ENCODE measurements at places on chromosomes 1 and 21.

- no peak for DNase-seq
Measured at GRCh38 chr1:19388980-19389379, 76.9 kb downstream of the SLC66A1 start.

DNA sequence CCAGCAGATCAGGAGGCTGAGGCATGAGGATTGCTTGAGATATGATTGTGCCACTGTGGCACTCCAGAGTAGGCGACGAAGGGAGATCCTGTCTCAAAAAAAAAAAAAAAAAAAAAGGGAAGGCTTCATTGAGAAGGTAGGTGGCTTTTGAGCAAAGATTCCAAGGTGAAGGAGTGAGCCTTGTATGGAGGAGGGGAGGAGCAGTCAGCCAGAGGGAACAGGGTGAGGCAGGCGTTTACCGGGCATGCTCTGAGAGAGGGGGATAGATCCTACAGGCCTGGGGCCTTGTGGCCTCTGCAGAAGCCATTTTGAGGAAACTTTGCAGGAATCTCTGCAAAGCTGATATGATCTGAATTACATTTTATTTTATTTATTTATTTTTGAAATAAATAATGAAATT lies 5.1 kb upstream of the HDAC1 start:
- no peak for DNase-seq

- DNase-seq = no peak
Measured at GRCh38 chr1:27391511-27392095, 819 bp upstream of the GPR3 start.

DNA sequence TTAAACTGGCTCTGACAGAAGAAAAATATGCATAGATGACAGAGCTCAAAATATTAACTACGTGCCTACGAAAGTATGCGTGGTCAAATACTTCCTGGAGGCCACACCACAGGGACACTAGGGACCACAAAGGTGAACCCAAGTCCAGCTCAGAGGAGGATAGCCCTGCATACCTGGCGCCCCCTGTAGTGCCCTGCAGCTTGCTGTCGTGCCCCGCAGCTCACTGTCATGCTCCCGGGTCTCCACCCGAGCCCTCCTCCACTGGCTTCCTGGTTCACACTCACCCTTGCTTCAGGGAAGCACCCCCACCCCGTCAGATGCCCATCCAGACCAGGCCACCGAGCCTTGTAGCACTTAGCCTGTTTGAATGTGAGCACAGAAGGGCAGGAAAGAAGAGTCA lies 16.7 kb upstream of the NADK start:
- DNase-seq = no peak

- no peak for DNase-seq
Measured at GRCh38 chr21:41445465-41445862, 19.4 kb downstream of the MX1 start.

DNA sequence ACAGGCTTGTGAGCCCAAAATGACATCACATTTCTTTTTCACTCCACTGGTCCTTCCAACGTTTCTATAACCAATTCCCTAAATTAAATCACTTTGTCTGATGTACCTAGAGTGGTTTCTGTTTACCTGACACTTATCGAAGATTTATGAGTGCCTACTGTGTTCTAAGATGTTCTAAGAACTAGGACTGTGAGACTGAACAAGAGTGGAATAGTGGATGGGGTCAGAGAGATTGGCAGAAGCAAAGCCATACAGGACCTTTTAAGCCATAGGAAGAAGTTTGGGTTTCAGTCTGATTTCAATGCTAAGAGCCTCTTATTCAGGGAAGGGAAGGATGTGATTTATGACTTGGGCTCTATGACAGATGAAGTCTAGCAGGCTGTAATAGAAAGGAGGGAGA lies 72.3 kb upstream of the LAPTM5 start:
- no peak for DNase-seq

DNA sequence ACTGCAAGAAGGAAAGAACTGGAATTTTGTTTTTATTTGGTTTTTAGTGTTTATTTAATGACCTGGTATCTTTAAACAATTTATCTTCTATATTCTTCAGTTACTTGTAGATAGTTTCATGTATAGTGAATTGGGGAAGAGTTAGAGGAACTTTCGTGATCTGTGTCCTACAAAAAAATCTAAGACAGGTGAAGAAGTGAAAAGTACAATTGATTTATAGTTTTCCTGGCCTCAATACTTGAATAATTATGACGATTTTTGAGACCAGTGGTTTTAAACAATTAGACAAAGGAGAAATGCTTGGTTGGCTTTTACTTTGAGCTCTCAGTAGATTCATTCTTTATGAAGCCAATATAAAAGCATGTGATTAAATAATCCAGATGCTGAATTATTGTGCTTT lies 7.5 kb downstream of the MIER1 start:
- no peak for DNase-seq

GRCh38 chr21:43347461-43348169 lies 79.3 kb downstream of the SIK1 start:
- DNase-seq = no peak

DNA sequence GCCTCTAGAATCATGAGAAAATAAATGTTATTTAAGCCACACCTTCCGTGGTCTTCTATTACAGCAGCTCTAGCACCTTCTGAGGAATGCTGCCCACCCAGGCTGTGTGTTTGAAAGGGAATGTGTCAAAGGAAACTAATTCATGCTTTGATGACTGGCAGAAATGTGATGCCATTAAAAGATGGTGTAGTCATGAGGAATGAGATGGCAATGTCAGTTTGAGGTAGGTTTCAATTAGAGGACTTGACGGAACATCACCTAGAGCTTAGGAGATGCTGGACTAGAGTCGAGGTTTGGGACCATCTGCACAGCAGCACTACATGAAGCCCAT lies 10.6 kb downstream of the PDZK1 start:
- DNase-seq = no peak

- no peak for DNase-seq
Measured at GRCh38 chr1:111157431-111157830, 17.4 kb downstream of the CEPT1 start.

- DNase-seq = no peak
Measured at GRCh38 chr1:24251501-24251900, 64.4 kb upstream of the IFNLR1 start.

DNA sequence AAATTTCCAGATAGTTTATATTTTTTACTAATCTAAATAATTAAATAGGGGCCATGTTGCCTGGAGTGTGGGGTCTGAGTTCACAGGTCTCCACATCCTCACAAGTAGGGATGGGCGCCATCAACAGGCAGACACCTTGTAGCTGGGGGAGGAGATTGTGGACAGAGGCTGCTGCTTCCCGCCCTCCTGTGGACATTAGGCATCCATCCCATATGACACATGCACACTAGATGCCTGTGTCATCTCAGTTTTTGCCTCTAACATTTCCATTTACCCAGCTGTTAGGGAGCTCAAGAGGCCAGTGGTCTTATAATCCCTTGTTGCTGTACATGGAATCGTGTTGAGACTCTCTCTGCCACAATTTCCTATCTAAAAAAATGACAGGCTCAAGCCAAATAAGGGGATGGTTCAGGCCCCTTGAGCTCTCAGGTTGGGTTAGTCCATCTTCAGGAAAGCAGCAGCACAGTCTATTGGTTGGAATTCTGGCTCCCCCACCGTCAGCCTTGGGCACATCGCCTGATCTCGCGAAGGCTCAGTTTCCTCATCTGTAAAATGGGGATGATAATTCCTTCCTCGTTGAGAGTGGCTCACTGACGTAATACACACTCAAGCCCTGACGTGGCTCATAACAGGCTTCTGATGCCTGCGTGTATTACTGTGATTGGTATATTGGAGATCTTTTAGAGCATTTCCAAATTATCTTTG lies 13.6 kb downstream of the LHX4 start:
- DNase-seq = no peak

DNA sequence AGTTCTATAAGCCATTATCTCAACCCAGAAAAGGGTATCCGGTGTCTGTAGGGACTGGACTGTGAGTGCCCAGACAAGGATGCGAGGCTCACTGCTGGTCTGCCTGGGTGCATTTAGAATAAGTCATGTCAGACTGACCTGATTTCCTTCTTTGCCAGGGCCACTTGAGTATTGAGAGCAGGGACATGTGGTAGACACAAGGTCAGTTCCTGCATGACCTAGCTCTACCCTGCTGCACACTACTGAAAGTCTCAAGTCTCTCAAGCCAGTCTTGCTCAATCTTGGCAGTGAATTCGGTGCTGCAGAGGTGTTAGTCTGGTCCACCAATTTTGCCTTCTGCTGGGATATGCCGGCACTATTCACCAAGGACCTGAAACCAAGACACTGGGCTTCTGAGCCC lies 180.1 kb downstream of the C1orf94 start:
- no peak for DNase-seq

DNA sequence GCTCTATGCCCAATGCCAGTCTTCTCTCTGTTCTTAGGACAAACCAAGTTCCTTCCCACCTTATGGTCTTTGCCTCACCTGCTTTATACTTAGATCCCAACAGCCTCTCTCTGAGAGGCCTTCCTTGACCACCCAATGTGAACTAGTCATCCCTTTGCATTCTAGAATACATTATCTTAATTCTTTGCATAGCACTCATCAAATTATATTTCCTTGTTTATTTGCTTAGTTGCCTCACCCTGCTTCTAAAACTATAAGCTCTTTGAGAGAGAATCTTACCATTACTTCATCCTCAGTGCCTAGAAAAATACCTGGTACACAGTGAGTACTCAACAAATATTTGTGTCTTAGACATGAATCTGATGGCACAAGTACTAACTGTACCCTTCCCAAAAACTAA lies 8.0 kb downstream of the PIGP start:
- no peak for DNase-seq

DNA sequence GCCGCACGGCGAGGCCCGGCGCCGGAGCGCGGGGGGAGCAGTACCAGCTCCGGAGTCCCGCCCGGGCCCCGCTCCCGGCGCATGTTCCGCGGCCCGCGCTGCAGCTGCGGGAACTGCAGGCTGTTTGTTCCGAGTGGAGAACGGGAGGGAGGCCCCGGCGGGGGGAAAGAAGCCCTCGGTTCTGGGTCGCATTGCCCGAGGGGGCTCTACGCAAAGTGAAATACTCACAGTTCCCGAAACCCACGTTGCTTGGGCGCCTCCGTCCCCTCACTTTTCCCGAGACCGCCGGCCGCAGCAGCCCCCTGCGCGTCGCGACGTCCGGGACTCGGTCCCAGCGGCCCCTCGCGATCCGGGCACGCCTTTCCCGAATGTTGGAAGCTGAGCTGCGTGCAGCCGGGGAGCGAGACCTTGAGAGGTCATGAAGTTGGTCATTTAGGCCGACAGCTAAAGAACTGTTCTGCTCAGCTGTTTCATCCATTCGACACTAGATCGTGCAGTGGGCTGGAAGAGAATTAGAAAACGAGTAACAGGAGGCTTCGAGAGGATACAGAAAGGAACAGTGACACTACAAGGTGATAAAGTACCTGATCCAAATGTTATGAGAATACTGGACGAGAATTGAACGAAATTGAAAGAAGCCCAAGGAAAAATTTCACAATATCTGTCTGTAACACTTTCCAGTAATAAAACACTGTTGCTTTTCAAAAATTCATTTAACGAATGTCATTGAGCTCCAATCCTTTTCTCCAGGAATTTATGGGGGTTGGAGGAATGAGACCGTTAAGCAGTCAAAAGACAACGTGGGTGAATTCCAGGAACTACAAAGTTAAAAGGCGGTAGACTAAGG lies 657 bp upstream of the LIN9 start:
- peak; percentile 4 for DNase-seq

GRCh38 chr1:27005648-27006496 lies 6.8 kb downstream of the TENT5B start:
- no peak for DNase-seq

GRCh38 chr1:85617633-85618100 lies 37.1 kb downstream of the CCN1 start:
- no peak for DNase-seq

DNA sequence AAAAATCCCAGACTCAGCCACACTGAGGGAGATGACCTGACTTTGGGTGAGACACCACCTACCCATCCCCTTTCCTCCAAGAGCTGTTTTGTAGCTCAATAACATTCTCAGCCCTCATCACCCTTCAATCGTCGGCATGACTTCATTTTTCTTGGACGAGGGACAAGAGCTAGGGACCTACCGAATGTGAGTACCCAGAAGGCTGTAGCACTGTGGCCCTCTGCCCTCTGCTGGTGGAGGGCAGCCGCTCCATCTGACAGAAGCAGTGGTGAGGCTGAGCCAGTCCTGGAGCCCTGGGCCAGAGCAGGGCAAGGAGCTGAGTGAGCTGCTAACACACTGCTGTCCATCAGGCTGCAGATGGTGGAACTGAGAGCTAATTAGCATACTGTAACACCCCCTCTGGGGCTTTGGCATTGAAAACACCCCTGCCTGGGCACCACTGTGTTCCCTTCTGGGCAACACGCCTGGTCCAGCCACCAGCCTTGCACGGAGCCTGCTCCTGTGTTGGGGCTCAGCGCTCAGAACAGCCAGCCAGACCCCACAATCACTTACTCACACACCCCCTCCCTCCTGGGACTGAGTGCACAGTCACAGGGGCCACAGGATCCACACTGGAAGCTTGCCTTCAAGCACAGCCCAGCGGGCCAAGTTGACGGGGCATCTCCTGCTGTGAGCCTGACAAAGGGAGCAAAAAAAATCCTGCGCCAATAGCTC lies 18.3 kb upstream of the ALPL start:
- no peak for DNase-seq

DNA sequence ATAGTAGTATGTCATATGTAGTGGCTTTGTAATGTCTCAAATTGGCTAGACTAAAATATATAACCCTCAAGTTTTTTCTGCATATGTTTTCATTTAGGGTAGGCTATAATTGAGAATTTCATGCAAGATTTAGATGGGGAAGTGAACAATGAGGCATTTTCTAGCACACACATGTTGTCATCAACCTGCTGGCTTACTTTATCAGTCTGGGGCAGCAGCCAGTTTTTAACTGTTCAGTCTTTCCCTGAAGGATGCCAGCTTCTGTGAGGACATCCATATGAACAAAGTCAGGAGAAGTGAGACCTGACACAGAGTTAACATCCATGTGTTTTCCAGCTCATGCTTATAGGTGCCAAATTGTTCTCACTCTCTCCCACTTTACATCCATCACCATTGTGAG lies 74.7 kb upstream of the OLFM3 start:
- no peak for DNase-seq

GRCh38 chr1:180119837-180120236 lies 34.8 kb upstream of the QSOX1 start:
- DNase-seq = no peak

DNA sequence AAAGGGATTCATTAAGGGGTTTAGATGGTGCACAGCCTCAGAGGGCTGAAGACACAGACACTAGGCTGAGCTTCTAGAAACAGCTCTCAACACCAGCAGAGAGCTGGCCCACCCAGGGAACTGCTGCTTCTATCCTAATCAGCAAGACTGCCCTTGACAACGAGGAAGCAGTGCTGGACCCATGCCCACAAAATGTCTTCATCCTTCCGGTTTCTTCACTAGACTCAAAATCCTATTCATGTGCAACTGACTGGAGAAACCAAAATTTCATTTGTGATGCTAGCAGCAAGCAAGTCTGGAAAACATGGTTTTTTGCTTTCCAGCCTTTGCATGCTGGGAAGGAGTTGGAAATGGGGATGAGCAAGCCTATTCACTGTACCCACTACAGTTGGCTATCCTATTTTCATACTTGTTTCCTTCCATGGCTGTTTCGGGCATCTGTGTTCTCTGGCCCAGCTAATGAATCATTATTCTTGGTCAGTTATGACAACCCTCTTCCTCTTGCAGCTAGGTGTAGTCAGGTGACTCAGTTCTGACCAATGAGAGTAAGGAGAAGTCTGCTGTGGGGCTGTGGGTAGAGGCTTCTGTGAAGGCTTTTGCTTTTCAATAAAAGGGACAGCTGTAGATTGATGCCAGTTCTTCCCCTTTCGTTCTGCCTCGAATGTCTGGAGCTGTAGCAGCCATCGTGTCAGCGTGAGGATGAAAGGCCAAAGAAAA lies 14.6 kb upstream of the TMEM61 start:
- DNase-seq = no peak

GRCh38 chr1:1604374-1605033 lies 4.6 kb upstream of the FNDC10 start:
- DNase-seq = no peak

Measured in activated naive CD8-positive, alpha-beta T cell treated with anti-CD3 and anti-CD28 coated beads, Interleukin-2, amount 50 U/mL, for 16 hours (primary cell).